Posterior cingulate gyrus (tissue), 11 donors: ENCODE measurements at places on chromosomes 3 and 15.

- DNase-seq = no peak
These were observed 110.5 kb upstream of the STT3B start for GRCh38 chr3:31422237-31422636.

DNA sequence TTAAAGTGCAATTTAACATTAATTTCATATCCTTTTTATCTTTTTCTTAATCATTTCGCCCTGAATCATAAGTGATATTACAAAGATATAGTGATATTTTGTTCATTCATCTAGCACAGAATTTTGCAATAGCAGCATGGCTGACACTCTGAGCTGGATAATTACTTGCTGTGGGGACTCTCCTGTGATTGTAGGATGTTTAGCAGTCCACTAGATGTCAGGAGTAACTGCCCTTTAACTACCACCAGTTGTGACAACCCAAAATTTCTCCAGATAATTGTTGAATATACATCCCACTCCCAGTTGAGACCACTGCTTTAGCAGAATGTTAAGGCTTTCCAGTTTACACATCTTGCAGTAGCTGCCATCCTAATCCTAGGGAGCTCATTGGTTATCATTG, 196.8 kb upstream of the MBNL1 start:
- DNase-seq = no peak

- no peak for DNase-seq
These were observed 3.5 kb upstream of the TGFBR2 start for GRCh38 chr3:30602946-30603345.

DNA sequence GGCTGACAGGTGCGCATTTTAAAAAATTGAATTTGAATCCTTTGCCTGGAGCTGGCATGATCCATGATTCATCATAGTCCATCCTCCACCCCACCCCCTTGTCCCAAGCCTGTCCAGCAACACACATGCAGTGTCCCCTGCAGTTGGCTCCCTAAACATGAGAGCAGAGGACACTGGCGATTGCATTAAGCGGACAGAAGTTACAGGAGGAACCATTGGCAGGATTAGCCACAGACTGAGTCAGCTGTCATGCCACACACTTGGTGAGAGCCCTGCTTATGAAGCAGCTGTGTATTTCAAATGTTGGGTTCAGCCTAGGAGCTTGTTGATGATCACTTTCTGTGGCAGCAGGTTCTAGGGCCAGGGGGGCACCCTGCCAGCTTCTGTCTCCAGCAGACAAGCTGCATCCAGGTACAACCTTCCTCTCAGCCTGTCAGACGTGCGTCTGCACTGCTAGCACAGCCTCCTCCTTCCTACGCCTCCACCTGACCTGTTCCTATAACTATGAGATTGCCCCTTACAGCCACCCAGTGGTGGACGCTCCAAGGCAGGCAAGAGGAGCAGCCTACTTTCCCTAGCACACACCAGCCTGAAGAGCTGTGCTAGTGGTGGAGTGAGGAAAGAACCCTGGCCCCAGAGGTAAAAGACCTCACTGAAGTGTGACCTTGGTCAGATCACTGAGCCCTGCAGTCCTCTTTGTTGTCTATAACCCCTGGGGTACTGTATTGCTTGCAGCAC, 121.9 kb downstream of the SLCO3A1 start:
- DNase-seq = no peak

DNA sequence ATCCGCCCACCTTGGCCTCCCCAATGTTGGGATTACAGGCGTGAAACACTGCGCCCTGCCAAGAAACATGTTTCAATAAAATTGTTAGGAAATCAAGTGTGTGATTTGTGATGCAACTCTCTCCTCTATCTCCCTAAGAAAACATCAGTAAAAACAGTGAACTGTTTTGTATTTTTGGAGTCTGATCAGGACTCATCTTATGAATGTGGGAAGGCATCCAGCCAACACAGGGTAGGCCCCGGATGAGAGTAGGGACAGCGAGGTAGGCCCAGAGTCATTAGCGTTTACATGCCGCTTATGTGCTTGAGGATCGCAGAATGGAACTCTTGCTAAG, 884 bp upstream of the GLYCTK start:
- DNase-seq = no peak

DNA sequence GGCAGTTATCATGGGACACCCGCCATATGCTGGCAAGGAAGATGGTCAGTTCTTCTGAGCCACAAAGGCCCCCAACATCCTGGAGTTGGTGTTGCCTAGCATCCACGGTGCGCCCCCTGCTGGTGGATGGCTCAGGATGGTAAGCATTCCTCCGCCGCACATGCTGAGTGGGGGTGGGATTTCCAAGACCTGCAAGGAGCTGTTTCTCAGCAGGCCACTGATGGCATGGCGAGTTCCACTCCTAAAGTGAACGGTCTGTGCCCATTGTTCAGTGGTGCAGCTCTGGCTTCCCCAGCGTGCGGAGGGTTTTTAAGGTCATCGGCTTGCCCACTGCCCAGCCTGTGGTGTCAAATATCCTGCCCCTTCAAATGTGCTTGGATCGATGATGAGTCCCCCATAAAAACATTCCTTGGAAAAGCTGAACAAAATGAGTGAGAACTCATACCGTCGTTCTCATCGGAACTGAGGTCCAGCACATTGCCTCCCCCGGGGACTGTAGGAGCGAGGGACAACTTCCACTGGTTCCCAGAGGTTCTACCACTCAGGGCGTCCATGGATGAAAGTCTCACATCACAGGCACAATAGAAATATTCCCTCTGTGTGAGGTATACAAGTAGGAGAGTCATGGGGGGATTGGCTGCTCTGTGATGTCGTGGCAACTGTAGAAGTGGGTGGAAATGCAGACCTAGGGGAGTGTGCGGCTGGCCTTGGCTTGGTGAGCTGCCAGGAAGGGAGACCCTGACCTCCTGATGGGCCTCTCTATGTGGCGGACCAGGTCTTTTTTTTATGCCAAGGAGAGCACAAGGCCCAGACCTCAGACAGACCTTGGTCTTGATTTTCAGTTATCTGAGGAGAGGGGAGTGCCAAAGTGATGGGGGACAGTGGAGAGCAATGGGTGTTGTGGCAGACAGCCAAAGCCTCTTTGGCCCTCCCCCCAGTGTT, 102.0 kb downstream of the SNRPN start:
- no peak for DNase-seq

DNA sequence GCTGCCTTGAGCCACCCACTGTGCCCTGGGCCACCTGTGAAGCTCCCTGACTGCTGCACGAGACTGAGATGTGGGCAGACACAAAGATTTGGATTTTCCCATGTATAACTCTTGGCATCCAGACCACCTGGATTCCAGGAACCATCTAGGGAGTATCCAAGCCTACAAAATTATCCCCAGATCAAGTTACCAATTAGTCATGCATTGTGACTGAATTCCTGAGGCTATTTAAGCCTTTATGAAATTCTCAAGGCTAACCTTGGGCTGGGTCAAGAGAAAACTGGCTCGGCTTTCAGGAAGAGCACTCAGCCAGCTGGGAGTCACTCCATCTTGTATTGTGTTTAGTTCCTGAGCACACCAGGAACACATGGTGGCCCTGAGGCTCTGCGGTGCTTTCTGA, 13.3 kb upstream of the ATP13A5 start:
- DNase-seq = no peak

GRCh38 chr15:82663186-82663600, 16.0 kb upstream of the CPEB1 start:
- no peak for DNase-seq

- DNase-seq = no peak
These were observed 171.4 kb downstream of the SSR3 start for GRCh38 chr3:156383441-156384025.

- no peak for DNase-seq
These were observed 80.1 kb upstream of the TRIM42 start for GRCh38 chr3:140597792-140598191.

GRCh38 chr3:140956058-140956835, 14.6 kb downstream of the SLC25A36 start:
- DNase-seq = no peak

DNA sequence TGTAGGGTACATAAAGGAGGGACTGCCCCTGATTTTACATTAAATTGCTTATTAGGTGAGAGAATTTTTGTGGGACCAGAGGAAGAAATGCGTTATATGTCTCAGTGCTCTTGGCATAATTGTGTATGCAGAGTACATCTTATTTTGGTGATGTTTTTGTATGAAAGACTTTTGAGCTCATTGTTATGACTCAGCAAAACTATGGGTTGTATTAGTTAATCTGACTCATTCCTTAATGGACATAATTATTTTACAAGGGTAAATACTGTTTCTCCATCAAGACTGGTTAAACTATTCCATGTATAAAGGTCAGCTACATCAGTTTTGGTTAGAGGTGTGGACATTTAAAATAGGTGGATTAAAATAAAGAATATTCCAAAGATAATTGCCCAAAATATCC, 156.8 kb downstream of the ALCAM start:
- DNase-seq = no peak

DNA sequence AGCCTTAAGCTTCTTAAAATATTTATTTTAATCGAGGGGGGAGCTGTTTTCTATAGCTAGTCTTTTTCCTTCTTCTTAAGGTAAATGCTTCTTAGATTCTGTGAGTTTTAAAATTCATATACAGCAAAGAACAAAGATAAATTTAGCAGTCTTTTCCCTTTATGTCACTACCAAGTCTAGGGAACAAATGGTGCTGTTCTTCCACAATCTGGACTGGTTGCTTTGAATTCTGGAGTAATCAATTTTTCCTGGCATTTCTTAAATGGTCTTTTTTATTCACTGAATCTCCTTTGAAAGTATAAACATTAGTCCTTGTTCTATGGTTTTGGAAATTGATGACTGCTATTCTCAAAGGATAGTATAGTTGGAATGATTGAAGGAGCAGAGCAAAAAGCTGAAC, 82.8 kb downstream of the CHL1 start:
- no peak for DNase-seq

GRCh38 chr3:5278666-5279065, 91.2 kb downstream of the EDEM1 start:
- DNase-seq = no peak

DNA sequence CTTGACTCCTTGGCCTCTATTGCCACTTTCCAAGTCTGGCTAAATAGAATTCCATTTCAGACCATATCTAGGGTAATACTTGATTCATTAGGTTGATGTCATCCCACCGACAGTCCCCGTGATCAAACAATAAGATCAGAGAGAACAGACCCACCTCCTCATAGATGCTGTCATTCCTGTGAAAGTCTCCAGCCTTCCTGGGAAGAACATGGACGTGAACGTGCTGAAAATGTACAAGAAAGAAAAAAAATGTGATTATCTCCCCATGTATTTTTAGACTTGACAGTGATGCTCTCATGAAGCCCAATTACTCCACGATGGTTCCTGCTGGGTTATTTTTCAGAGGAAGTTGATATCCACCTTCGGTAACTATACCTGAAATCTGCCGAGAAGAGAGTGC, 872.4 kb upstream of the CFAP20DC start:
- DNase-seq = no peak

DNA sequence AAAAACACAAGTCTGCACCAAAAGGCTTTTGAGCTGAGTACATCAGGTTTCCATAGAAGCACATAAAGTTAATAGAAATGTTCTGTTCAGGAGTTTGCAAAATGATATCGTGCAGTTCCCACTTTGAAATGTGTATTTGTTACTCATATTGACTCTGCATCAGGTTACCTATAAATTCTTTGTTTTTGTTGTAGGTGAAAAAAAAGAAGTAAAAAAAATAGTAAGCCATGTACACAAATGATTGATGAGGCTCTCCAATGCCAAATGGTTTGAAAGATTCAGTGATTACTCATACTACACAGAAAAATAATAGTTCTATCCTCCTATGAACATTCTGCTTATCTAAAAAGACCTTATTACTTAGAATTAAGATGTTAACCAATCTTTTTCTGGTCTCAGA, 287.3 kb upstream of the MME start:
- DNase-seq = no peak

DNA sequence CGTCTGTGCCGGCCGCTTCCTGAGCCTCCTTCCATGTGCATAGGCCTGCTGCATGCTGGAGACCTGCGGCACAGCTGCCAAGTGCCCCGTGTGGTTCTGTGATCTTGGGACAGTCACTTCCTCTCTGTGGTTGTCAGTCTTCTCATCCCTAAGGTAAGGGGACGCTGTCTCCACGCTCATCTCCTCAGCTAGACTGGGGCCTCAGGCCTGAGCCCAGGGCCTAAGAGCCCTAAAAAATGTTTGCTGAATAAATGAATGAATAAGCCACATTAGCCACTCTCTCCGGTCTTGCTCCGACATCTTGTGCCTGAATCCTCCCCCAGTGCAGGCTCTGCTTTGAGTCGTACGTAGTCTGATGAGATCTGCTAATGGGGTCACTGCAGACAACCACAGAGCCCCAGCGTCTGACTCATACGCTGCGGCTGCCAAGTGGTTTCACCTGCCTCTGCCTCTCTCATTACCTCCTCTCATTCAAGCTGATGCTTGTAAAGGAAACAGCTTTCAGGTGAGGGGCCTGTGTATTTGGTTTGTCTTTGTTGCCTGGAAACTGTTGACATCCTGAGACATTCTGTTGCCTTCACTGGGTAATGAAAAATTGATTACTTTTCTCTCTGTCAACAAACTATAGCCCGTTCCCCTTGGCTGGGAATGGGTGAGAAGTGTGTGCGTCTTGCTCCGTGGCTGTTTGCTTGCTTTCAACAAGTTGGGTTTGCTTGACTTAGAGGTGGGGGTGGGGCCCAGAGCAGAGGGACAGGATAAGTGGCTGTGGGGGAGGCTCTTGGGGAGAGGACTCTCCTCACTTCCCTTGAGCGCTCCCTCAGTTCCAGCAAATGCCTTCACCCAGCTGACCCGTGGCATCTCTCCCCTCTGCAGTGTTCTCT, 15.9 kb downstream of the RPLP1 start:
- no peak for DNase-seq

- DNase-seq = no peak
These were observed 140.7 kb upstream of the TRIM42 start for GRCh38 chr3:140536926-140537726.

DNA sequence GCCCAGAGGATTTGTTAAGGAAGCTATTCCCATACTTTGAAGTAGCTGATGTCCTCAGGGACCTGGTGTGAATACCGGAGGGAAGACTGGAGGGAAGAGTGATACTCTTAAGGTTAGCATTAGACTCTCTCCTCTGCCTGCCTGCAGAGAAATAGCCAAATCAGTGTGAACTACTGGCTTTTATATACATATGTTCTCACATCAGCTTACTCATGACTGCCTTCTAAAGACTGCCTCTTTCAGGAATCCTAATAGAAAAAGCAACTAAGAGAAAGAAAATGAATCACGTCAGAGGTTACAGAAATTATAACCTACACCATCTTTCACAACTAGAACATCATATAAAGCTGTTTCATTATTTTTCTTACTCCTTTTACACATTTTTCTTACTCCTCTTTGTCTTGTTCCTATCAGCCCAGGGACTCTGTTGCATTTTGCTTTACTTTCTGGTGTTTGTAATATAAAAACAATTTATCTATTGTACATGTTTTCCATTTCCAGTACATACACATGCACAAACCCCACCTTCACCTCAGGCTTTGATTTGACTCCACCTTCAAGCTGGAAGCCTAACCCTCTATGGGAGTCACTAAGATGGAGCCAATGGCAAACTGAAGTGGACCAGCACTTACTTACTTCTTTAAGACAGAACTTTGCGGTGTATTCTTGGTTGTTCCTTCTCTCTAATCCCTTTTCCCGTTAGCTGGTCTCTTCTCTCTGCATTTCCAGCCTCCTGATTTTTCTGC, 257.7 kb upstream of the UBE2E1 start:
- DNase-seq = no peak

- no peak for DNase-seq
These were observed 62.9 kb downstream of the SERPINI1 start for GRCh38 chr3:167798443-167798842.

GRCh38 chr3:66463730-66464511, 36.9 kb downstream of the LRIG1 start:
- no peak for DNase-seq

- peak; percentile 60 for DNase-seq
These were observed 51.4 kb upstream of the RNF7 start for GRCh38 chr3:141686466-141687291.
